Activated T-cell treated with anti-CD3 and anti-CD28 coated beads for 4 hours (primary cell): ENCODE measurements at places on chromosomes 2 and 18.
A peak's percentile ranks its signal among the peaks of the same experiment; 100 is the strongest.

DNA sequence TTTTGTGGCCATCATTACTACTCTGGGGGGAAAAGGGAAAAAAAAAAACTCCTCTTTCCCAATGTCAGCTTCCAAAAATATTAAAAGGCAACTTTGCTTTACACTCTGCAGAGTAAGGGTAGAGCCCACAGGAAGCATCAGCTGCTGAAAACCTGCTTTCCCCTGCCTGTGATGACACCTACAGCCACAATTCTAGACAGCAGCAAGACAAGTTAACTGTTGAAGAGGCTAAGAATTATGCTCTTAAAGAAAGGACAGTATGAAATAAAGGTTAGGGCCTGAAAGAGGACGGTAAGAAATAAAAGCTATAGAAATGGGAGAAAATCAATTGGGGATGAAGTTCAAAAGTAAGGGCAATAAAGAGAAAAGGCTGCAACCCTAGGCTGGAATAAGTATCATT, 3.0 kb downstream of the PDE11A start:
- no peak for DNase-seq

DNA sequence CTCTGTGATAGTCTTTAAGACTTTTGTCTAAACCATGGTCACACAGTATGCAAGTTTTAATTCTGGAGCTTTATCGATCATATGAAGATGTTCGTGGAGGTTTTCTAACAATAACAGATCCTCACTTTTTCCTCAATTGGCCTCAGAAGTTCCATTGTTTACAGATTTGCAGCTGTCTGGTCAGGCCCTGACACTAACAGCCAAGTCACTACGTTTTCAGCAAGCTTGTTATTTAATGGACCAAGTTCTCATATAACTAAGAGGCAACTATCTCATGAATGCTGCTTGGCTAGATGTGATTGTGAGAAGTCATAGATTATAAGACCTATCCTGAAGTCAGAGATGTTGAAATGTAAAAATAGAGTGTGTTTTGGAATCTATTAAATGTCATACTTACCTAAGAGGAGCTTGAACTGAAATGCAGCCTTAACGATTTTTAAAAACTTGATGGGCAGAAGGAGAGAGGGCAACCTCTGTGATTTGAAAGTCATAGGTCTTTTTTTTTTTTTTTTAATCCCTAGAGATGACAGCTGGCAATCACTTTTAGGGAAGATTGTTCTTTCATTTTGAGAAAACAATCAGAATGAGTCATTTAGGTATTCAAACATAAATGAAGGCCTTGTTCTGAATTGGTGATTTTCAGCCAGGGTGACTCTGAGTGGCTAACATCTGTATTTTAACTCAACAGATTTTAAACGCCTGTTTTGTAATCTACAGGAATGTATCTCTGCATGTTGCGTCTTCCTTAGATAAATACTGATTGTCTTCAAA, 48.4 kb upstream of the NEMP2 start:
- DNase-seq = no peak

DNA sequence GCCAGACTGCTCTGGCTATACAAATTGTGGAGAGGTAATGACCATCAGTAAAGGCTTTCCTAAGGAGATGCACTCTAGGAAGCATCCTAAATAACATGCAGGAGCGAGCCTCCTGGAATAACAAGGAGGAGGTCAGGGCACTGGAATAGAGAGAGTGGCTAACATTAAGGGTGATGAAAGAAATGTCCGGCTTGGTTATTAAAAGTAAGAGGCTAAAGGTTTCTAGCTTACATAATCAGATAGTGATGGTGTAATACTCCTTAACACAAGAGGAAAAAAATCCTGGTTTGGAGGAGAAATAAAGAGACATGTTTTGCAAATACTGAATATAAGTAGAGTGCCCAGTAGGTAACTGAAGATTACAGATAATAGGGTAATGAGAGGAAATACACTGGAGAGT, 365.7 kb downstream of the ZEB2 start:
- DNase-seq = no peak

GRCh38 chr2:55087936-55088335, 37.7 kb upstream of the RTN4 start:
- DNase-seq = no peak

GRCh38 chr2:64291181-64291580, 147.0 kb upstream of the PELI1 start:
- DNase-seq = no peak

GRCh38 chr2:158990397-158991214, 22.2 kb downstream of the TANC1 start:
- DNase-seq = no peak

DNA sequence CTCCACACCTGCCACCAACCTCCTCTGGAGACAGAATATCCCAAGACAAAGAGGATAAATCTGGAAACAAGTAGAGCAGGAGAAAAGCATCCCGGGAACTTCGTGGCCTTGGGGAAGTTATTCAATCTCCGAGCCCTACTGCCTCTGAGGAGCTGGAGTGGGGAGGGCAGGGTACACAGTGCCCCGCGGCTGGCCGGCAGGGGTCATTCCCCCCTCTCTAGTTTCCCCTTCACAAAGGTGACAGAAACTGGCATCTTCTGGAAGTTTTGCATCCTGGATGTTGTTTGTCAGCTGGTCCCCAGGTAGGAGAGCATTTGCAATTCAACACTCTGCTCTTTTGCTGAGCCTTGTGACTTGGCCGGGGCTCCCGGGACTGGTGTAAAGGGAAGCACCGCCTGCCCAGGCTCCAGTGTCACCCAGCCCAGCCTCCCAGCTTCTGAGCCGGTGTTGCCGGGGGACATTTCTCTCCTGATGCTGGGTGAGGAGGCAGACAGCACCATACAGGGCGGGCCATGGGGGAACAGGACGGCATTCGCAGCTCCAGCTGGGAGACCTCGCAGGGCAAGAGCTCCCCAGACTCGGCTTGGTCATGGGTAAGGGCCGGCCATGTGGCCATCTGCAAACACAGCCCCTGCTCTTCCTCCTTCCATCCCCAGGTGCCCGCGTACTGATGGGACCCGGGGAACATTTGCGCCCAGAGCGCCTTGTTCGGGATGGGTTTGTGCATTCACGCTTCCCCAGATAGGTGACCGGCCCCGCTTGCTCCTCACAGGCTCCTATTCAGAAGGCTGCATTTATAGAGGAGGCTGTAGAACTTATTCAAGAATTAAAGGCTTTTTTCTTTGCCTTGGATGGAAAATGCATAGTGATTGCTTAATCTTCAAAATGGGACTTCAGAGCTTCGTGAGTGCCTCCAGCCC, 7.4 kb upstream of the NTSR2 start:
- DNase-seq = no peak

- no peak for DNase-seq
Observed at GRCh38 chr2:172811027-172811426, 75.4 kb downstream of the RAPGEF4 start.

- no peak for DNase-seq
Observed at GRCh38 chr18:39591649-39592048, 2026.1 kb upstream of the CELF4 start.

DNA sequence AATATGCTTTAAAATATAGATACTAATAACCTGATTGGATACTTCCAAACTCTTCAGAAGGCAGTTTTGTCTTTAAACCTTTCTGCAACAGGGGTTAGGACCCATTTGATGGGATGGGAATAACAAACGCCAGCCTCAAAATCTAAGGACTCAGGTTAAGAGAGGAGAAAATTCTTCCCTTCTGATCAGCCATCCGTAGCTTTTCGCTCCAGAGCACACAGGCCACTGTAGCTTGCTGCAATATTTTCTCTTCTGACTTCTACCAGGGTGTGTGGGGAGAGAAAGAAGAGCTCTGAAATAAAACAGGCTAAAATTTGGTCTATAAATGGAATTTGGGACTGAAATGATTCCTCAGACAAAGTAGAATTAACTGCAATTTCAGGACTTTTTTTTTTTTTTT, 95.1 kb downstream of the ALPK2 start:
- no peak for DNase-seq

DNA sequence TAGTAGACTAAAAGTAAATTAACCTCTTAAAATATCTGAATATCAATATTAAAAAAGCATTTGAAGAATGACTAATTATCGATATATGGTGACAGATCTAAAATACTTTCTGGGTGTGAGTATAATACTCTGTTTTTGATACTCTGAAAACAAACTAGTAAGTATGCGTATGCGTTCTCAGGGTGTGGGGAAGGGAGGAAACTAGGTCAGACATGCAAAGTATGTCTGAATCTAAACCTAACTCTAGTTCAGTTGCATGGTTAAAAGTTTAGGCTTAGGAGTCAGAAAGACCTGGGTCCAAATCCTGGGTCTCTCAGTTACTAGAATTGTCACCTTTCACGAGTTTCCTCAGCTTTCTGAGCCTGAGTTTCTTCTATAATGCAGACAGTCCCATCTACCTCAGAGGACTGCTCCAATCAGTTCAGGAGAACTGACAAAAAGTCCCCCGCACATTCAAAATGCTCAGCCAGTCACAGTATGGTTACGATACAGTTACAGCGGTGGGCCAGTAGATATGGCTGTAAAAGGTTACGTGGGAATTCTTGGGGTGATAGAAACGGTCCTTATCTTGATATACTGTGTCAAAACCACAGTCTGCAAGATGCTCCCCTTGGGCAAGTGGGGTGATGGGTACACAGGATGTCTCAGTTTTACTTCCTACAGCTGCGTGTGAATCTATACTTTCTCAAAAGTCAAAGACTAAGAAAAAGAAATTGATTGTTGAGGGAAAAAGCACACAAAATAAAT, 29.2 kb downstream of the UNC50 start:
- DNase-seq = peak; percentile 18

GRCh38 chr2:174607989-174608865, 10.6 kb upstream of the WIPF1 start:
- no peak for DNase-seq

- peak; percentile 12 for DNase-seq
Observed at GRCh38 chr2:147989809-147990403, 30.6 kb downstream of the ORC4 start.

DNA sequence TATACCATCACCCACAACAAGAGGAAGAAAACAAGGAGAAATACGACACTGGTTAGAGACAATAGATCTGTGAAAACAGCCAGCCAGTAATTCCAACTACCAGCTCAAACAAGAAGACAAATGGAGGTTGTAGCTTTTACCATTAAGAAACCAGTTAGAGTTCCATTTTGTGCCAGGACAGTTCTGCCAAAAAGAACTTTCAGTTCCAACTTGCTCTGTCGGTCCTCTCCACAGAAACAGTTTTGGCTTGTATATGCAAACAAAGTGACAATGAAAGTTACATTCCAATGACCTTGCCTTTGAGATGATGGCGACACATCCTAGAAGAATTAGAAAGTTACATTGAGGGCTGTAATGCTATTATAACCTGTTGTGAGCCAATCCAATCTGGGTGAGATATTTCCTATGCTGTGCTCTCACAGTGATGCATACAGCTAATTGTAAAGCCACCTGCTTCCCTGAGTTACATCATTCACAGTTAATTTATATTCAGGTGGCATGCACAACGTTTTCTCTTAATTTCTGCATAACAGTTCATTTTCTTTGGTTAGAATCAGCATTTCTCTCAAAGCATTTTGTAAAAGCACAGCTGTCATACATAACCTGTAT, 1378.4 kb upstream of the PIK3C3 start:
- DNase-seq = no peak

DNA sequence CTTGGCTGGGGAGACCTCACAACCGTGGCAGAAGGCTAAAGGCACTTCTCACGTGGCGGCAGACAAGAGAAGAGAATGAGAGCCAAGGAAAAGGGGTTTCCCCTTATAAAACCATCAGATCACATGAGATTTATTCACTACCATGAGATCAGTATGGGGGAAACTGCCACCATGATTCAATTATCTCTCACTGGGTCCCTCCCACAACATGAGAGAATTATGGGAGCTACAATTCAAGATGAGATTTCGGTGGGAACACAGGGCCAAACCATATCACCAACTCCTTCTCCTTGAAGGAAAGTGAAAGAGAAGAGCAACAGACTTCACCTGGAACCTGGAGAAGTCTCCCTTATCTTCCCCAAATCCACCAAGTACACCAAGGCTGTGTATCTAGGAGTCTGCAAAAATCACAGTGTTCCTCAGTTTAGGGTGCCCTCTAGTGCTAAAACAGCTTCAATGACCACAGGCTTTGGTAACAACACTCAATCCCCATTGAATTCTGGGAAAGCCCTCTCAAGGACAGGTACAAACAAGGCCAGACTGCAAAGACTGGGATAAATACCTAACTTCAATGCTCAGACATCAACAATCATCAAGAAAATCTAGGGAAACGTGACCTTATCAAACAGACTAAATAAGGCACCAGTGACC, 148.8 kb upstream of the SRD5A2 start:
- no peak for DNase-seq

DNA sequence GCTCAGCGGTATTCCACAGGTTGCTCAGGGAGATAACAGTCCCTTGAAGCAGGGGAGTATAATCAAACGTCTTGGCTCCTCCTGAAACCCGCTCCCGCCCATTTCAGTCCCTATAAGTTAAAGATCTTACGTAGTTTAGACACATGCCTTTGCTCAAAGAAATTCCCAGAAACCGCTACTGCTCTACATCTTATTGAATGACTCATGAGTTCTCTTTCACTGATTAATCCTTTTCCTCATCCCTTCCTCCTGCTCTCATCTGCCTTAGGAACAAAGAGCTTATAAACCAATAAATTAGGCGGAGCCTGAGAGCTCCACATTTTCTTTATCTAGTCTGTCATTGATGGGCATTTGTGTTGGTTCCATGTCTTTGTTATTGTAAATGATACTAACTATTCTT, 4.2 kb upstream of the SERPINB4 start:
- no peak for DNase-seq

DNA sequence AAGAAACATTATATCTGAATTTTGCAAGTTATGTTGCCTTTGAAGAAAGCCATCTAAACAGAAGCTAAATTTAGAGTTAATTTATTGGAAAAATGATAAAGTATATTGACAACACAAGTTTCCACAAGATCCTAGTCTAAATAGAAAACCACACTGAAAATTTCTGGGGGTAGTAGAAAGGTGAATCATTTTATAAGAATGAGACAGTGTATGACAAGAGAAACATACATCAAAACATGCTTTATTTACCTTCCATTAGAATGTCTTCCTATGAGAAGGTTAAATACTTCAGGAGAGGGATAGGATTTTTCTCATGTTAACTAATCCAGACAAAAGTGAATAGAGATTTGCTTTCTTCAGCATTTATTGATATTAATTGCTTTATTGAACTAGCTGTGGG, 1389.8 kb upstream of the ZEB2 start:
- DNase-seq = no peak

GRCh38 chr2:218744615-218745014, 34.0 kb downstream of the TTLL4 start:
- no peak for DNase-seq

GRCh38 chr18:32177530-32177929, 12.3 kb upstream of the MEP1B start:
- DNase-seq = no peak

DNA sequence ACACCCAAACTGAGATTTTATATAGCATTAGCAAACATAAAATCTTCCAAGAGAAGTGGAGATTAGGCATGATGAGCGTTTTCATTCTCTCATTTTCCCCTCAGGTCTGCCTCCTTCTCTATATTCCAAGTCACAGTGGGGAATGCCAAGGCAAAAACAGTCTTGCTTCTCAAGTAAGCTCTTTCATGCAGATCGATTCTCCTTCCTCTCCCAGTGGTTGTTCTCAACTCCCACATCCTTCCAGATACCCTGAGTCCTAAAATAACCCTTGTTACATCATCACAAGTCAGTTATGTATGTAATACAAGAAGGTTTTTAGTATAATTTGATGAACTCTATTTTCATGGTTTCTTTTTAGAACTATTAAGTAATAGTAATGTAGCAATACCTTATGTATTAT, 150.6 kb downstream of the TXNL1 start:
- DNase-seq = no peak
